ENCODE measurements at places on chromosomes 4 and X.

GRCh38 chr4:142282870-142283431 is 563.1 kb downstream of the INPP4B start:
- DNase-seq: no peak

- DNase-seq: no peak
Measured at GRCh38 chrX:134608153-134608552, 50.1 kb downstream of the PLAC1 start.

- no peak for DNase-seq
Measured at GRCh38 chr4:87092389-87093141, 127.9 kb downstream of the KLHL8 start.

DNA sequence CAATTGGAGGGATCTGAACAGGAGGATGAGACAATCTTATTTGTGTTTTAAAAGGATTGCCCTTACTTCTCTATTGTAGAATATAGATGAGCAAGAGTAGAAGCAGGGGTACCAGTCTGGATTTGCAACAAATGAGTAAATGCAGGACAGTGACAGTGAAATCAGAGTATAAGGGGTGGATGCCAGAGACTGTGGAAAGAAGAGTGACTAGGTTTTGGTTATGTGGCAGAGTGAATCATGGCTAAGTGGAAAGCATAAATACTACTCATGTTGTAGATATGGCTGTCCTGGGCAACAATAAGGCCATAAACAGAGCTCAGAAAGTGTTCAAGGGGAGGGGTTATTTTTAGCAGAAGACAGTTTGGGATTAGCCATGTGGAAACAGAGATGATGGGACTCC is 6.0 kb upstream of the VSIG4 start:
- no peak for DNase-seq

DNA sequence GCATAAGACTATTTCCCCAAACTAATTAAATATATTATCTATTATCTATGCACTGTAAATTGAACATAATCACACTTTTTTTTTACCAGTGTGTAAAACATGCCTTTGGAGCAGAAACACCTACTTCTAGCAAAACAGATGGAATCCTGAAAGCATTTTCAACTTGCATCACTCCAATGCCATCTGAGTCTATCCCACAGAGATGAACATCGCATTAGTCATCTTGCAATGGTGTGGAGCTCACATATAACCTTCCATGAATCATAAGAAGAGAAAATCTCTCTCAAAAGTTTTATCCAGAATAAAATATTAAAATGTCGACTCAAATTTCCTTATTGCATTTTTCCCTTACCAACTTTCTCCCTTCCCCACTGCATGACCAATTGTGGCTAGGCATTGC is 406.7 kb upstream of the ACTRT1 start:
- no peak for DNase-seq

- no peak for DNase-seq
Measured at GRCh38 chrX:95291561-95291960, 1393.1 kb upstream of the DIAPH2 start.

- DNase-seq: no peak
Measured at GRCh38 chr4:159015841-159016240, 87.0 kb upstream of the RAPGEF2 start.

GRCh38 chr4:89398146-89398545 is 90.5 kb upstream of the GPRIN3 start:
- DNase-seq: no peak
